ENCODE measurements at places on chromosomes 3 and 15.

- no peak for DNase-seq
Measured at GRCh38 chr3:30752970-30753369, 141.5 kb downstream of the GADL1 start.

GRCh38 chr3:100019719-100020118 is 94.6 kb downstream of the FILIP1L start:
- no peak for DNase-seq

DNA sequence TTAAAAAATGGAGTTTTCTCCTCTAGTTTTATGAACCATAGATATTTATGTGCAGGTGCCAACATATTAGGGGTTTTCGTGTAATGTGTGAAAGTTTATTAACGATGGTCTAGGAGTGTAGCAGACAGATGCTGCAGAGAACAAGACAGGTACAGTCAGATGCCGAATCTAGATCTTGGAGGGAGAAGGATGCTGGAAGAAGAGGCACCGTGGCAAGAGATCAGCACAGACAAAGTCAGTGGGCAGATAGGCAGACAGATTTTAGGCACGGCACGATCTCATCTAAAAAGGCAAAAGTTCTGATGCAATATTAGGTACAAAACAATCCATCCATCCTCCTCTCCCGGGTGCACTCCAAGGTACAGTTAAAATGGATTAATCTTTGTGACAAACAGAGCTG is 161.6 kb downstream of the TIGIT start:
- no peak for DNase-seq

DNA sequence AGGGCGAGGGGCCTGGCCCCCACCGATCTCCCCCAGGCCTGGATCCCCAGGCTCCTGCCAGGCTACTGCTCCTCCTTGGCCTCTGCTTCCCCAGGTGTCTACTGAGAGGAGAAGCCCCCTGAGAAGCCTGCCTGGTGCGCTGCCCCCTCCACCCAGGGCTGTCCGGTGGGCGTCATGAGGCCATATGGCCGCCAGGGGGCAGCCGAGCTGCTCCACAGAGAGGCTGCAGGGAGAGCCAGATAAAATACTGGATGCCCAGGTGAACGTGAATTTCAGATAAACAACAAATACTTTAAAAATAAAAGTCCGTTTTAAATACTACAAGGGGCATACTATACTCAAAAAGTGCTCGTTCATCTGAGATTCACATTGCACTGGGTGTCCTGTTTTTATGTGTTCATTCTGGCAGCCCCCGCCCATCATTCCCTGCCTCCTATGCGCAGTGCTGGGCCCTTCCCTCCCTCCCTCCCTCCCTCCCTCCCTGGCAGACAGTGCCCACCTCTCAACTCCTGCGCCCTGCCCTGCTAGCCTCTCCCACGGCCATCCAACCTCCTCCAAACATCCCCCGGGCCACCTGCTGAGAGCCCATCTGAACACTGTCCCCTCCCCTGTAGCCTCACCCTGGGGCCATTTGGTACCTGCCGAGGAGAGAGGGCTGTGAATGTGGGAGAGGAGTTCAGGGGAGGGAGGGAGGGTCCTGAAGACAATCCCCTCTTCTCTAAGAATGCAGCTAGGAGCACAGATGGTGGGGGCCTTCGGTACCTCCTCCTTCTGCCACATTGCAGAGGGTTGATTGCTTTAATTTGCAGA is 29.6 kb downstream of the PSTPIP1 start:
- no peak for DNase-seq

DNA sequence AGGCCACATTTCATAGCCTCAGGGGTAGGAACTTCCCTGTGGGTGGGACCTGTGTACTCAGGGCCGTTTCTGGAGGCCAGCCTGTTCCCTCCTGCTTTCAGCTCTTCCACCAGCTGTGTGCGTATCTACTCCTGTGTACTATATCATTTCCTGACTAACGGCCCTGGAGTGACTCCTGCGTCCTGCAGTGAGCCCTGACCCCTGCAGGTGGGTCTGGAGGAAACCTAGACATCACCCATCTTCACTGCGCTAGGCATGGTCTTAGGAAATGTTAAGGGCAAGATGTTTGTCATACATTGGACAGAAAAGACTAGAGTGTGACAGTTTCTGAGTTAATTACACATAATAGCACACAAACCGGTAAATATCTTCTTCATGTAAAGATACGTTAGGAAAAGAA is 297.3 kb downstream of the GABRB3 start:
- no peak for DNase-seq

DNA sequence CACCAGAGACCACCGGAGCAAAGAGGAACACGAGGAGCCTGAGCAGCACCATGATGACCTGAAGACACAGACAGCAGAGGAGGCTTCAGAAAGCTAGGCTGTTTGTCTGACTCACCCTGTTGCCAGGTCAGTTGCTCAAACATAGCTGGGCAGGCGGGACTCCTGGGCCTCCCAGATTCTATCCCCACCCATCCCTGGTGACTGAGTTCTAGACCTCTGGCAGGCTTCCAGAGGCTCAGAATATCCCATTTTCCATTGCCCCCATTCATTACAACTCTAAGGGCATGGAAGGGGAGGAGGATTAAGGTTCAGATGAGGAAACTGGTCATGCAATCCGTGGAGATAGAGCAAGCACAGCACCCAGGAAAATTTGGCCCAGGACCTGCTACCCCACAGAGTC is at the start of gene CDHR4:
Gene CDHR4 (minus strand): TSS at position 113 of the 400 bp plus-strand sequence. CDS start 61 bp downstream, at position 52.
- no peak for DNase-seq

GRCh38 chr3:52983336-52983807 is 62.5 kb downstream of the SFMBT1 start:
- DNase-seq = no peak

Data from iPS DF 19.7 (cell line).